GM03348 (cell line): ENCODE measurements at places on chromosomes 12 and 14.

- no peak for DNase-seq
These were observed 76.4 kb upstream of the FOXG1 start for GRCh38 chr14:28690029-28690692.

DNA sequence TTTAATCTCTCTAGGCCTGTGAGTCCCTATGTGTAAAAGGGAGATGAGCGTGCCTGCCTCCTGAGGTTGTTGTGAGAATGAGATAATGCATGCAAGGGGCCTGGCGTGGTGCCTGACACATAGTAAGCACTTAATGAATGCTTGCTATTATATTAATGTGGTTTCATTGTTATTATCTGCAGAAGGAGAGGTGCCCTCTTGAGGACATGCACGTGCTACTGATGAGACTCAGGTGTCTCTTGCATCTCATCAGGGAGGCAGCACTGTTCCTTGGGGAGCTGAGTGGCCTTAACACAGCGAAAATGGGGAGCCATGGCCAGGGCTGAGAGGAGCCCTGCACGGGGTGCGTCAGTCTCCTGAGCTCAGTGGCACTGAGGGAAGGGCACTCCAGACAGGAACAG is 29.9 kb upstream of the BCDIN3D start:
- no peak for DNase-seq

DNA sequence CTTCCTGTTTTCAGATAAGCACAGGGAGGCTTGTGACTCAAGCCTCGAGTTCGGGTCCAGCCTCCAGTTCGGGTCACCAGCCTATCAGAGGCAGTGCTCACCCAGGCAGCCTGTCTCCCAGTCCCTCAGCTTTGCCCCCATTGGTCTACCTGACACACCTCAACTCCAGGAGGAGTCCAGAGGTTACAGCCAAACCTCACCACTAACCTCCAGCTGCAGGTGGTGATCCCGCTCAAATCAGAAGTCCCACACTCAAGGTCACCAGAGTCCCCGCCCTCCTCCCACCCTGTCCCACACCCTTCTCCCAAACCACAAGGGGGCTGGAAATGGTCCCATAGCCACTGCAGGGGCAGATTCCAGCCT is 42.1 kb downstream of the KDM2B start:
- no peak for DNase-seq

- no peak for DNase-seq
These were observed 27.2 kb downstream of the SPX start for GRCh38 chr12:21553329-21553675.

- DNase-seq, result no peak
These were observed 44.3 kb upstream of the RESF1 start for GRCh38 chr12:31914927-31915326.

DNA sequence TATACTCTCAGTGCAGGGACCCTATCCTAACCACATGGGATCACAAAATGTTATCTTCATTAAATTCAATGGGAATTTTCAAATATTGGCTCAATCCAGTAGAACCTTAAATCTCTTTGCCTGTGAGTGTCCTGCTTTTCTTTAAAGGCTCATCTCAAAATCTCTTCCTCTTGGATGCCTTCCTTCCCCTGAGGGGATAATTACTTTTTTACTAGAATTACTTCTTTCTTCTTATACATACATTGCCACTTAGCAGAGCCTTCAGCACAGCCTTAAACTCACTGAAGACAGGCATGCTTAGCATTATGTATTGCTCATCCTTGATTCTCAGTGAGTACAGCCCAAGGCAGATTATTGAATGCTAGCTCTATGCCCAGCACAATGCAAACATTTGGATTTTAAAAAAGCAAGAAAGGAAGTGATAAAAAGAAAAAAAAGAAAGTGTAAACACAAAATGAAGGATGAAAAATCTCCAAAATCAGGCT is 1918.0 kb upstream of the FLRT2 start:
- DNase-seq, result no peak

DNA sequence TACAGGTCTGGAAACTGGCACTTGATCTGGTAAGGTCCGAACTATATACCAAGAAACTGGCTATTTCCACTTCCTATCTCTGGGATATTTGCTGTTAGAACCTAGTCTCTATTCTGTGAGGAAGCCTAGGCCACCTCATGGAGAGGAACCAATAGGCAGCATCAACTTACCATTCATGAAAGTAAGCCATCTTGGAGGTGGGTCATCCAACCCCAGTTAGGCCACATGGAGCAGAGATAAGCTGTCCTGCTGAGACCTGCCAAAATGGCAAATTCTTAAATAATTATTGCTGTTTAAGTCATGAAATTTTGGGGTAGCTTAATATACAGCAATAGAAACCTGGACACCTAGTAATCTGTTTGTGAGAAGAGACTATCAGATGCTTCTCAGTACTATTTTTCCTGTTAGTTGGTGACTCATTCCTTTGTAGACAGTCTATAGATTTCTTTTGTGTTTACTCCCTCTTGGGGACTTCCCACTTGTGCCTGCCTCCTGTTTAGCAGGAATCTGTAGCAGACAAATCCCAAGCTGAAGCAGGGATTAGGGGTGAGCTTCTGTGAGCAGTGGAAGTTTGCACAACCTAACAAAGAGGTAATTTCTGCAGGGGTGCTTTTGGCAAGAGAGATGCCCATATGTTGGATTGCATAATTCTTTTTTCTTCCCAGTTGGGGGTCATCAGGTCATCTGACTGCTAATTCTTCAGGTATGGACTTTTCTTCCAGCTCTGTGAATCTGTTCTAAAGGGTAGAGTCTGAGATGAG is 136.8 kb downstream of the IGF1 start:
- no peak for DNase-seq

GRCh38 chr14:71301611-71302010 is 394.4 kb downstream of the PCNX1 start:
- no peak for DNase-seq

DNA sequence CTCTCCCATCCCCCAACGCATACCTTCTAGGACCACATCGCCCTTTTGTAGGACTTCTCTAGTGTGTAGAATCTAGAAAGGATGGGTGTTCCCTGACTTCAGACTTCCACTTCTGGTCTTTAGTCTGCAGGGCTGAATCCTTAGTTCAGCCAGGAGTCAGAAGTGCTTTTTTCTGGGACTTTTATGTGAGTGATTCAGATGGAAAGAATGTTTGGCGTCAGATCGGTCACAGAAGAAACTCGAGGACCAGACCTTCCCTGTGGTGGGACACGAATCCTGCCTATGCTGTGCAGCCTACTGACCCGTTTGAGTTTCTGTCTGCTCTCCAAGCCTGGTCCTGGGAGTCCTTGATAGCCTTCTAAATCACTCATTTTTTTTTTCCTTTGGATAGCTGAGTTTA is 165.4 kb upstream of the SSTR1 start:
- DNase-seq, result peak; percentile 46

GRCh38 chr14:84871734-84872133 is 658.2 kb upstream of the FLRT2 start:
- DNase-seq, result no peak

GRCh38 chr14:70726651-70727375 is 82.5 kb downstream of the MAP3K9 start:
- no peak for DNase-seq

GRCh38 chr12:121857322-121858246 is 1.1 kb downstream of the HPD start:
- DNase-seq, result no peak
